ENCODE measurements at places on chromosomes 4 and X.

GRCh38 chr4:131052646-131053045 lies 1956.7 kb downstream of the C4orf33 start:
- DNase-seq: no peak

GRCh38 chr4:22661443-22661842 lies 31.3 kb upstream of the GBA3 start:
- DNase-seq: no peak

GRCh38 chr4:110615353-110616237 lies 7.3 kb downstream of the PITX2 start:
- no peak for DNase-seq

DNA sequence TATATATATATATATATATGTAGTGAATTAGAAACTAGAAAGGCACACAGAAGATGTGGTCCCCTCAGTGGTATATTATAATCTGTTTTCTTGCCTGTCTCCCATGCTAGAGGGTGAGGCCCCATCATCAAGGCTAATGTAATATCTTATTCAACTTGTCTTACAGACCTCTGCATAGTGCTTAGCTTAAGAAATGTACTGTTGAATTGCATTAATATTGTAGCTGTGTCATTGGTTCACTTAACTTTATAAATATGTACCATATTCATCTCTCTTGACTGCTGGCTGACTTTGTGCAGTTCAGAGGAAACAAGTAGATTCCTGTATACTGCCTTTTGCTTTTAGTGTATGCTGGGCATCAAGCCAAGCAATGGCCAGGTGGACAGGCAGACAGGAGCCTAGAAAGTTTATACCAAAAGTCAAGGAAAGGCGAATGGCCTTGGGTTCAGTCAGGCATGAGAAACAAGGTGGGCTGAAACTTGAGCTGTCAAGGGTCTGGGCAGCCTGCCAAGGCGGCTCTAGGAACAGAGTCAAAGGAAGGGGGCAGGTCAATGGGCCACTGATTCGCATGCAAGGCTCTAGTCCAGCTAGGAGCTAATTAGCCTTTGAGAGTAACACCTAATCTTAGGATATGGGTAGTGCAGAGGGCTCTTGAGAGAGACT lies 78.8 kb upstream of the LEF1 start:
- DNase-seq: no peak

DNA sequence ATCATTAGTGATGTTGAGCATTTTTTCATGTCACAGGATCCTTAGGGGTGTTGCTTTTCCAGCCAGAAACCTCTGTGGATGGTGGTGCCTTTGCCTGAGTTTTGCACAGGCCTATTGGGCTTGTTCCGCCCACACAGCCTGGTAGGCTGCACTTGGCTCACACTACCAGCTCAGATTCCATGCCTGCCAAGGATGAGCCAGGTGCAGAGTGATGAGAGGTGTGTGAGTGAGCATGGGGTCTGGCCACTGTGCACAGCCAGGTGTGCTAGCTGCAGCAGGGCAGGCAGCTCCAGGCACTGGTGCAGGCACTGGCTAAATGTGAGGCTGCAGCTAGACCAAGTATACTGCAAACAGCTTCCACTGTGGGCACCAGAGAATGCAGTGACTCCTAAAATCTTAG lies 341.6 kb downstream of the FSTL5 start:
- no peak for DNase-seq

DNA sequence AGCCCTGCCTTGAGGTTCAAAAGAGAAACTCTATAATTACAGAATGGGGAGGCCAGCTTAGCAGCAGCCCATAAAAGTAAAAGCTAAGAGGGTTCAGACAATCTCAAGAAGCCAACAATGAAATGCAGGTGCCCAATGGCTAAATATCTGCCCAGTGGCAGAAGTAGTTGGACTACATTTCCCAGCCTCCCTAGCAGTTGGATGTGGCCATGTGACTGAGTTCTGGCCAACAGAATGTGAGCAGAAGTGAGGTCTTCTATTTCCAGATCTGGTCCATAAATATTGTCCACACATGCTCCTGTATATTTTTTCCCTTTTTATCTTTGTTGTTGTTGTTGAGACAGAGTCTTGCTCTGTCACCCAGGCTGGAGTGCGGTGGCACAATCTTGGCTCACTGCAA lies 127.9 kb upstream of the NHS start:
- no peak for DNase-seq

DNA sequence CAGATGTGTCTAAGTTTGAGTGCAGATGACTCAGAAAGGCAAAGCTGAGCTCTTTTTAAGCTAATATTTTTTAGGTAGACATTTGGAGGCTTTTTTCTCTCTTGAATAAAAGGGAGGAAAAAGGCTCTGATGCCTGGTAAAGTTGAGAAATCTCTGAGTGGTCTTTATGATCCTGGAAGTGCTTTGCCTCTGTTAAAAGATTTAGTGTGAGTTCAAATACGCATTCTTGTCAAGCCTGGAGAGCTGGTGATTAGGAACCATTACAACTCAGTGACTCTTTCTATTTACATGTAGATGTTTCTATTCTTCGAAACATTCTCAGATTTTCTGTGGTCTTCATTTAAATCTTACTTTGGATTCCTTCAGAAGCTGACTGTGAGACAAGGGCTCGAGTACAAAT lies 143.4 kb upstream of the MED14 start:
- no peak for DNase-seq

GRCh38 chr4:41528512-41529205 lies 9.3 kb upstream of the LIMCH1 start:
- no peak for DNase-seq
